Cardiac septum (tissue), 1 donor: ENCODE measurements at places on chromosomes 6 and 20. TPM values are rescaled to one million over a fixed set of nuclear protein-coding genes. Genes with fewer than 3 reads are reported as not detected.

The HAO1 gene
- total RNA-seq, result not detected

The MRPL2 gene
- total RNA-seq, result 76.4 TPM

The CST7 gene
- 1.6 TPM for total RNA-seq

DNA sequence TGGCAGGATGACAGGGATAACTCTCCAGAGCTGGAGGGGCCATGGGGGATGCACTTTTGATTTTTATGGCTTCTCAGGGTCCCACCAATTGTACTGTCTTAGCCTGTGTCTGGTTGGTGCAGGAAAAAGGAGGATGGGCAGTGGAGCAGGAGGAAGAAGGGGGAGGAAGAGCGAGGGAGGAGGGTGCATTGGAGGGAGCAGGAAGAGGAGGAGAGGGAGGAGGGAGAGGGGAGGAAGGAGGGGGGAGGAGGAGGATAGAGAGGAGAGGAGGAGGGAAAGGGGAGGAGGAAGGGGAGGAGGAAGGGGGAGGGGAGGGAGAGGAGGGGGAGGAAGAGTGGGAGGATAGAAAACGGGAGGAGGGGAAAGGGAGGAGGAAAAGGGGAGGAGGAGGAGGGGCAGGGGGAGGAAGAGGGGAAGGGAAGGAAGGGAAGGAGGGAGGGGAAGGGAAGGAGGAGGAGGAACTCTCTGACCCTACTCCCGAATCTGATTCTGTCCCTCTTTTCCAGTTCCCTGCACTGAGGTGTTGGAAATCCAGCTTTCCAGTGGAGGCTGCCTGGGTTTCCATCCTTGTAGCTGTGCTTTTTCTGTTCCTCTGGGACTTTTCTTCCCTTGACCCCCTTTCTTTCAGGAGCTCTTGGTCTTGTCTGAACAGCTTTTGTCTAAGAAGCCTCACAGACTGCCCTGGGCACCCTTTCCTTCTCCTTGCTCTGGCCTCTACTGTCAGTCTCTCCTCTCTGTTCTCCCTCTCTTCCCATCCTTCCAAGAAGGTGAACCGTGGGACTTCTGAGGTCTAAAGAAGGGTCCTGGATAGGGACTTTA, 149.4 kb downstream of the DHX35 start:
- no peak for DNase-seq

DNA sequence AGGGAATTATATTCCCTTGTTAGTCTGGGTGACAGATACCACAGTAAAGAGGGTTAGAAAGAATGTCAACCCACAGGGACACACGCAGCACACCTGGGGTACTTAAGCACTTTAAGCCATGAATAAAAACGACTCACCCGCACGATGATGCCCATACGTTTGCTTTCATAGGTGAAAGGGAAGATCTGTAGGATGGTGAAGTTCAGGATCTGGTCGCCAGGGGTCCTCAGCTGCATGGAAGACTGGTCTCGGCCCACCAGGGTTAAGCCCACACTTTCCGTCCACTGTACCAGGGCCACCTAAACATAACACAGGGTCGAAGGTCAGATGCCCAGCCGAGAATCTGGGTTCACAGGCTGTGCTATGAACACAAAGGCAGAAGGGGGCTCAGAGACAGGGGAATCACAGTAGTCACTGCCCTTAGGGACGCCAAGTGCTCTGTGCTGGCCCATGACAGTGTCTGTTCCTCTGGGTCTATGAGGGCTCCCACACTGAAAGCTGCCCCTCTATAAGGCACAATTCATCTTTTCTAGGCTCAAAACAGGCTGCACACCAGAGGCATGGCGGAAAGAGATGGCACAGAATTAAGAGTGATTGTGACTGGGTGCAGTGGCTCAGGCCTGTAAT, 96.8 kb upstream of the NFATC2 start:
- DNase-seq, result peak; percentile 78
